Mucosa of gallbladder (tissue), 1 donor: ENCODE measurements at places on chromosomes 12 and 14.

DNA sequence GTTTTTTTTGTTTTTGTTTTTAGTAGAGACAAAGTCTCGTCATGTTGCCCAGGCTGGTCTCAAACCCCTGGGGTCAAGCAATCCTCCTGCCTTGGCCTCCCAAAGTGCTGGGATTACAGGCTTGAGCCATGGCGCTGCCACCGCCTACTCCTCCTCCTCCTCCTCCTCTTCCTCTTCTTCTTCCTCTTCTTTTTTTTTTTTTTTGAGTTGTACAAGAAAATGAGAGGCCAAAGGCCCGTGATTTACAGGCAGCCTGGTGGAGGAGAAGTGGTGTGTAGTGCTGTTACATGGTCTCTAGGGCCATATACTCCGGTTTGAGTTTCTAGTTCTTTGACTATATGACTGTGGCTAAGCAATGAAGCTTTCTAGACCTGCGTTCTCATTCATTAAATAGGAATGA is 29.6 kb upstream of the SPPL3 start:
- no peak for DNase-seq

GRCh38 chr12:13661005-13661887 is 320.2 kb downstream of the GRIN2B start:
- DNase-seq, result peak; percentile 47

GRCh38 chr12:78018939-78019338 is 188.2 kb downstream of the NAV3 start:
- DNase-seq, result no peak

- no peak for DNase-seq
These were observed 70.5 kb upstream of the ATP2B1 start for GRCh38 chr12:89779090-89779489.

GRCh38 chr12:14403293-14403692 is 37.8 kb downstream of the ATF7IP start:
- no peak for DNase-seq

- DNase-seq, result no peak
These were observed 2.9 kb downstream of the PA2G4 start for GRCh38 chr12:56107242-56107641.

GRCh38 chr14:81751198-81751597 is 217.5 kb upstream of the SEL1L start:
- no peak for DNase-seq

- DNase-seq, result no peak
These were observed 149.5 kb upstream of the LMNTD1 start for GRCh38 chr12:25702553-25702952.

- no peak for DNase-seq
These were observed 22.8 kb downstream of the SERPINA1 start for GRCh38 chr14:94365624-94366023.

GRCh38 chr14:71610149-71610548 is 322.1 kb upstream of the RGS6 start:
- DNase-seq, result no peak

DNA sequence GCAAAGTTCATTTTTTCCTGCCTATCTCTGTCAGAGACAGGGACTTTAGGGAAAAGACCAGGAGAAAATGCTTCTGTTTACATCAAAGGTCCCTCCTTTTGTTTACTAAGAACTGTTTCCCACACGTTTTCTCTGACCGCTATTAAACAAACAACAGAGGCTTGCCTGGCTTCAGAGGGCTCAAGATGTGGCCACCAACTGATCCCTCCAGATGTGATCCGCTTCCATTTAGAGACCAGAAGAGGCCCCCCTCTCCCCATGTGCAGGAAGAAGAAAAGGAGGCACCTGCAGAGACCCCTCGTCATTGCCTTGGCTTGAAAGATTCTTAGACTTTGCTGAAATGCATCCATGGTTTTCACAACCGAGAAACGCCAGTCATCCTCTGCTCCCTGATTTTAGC is 217.9 kb upstream of the PWP1 start:
- no peak for DNase-seq

- no peak for DNase-seq
These were observed 99.5 kb downstream of the ERGIC2 start for GRCh38 chr12:29281371-29282005.

GRCh38 chr12:111434680-111435338 is 29.1 kb downstream of the SH2B3 start:
- peak; percentile 47 for DNase-seq

DNA sequence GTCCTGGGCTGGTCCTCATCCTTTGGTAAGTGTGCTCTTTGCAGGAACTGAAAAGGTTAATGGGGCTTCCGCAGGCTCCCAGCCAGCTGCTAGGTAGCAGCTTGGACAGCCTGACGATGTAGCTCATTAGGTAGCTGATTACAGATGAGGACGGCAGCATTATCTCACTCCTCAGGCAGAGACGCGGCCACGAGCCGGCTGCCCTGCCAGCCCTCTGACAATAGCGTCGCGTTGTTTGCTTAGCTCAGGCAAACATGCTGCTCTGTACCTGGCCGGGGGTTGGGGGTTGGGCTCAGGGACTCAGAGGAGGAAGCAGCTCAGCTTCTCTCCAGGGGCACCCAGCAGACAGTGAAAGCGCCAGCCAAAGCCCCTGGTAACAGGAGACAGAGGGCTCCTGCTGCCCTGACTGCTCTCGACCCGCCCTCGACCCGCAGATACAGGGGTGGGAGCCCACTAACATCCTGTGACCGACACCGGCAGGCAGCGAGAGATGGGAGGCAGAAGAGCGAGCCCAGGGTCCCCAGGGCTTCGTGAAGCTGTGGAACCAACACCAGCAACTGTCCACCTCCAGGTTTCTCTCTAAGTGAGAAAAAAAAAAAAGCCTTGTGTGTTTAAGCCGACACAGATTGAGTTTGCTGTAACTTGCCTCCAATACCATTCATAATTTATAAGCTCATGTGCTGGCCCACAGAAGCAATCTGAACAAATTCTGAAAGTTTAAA is 53.4 kb upstream of the DLK1 start:
- peak; percentile 82 for DNase-seq

GRCh38 chr12:101414533-101415119 is 7.1 kb upstream of the ARL1 start:
- peak; percentile 54 for DNase-seq

- no peak for DNase-seq
These were observed 27.1 kb upstream of the DICER1 start for GRCh38 chr14:95184413-95184790.

- DNase-seq, result no peak
These were observed 1.6 kb downstream of the RFX4 start for GRCh38 chr12:106584104-106585064.
